ENCODE measurements at places on chromosomes 16 and 17.

GRCh38 chr16:56245197-56245596 is 53.9 kb downstream of the GNAO1 start:
- DNase-seq = no peak

DNA sequence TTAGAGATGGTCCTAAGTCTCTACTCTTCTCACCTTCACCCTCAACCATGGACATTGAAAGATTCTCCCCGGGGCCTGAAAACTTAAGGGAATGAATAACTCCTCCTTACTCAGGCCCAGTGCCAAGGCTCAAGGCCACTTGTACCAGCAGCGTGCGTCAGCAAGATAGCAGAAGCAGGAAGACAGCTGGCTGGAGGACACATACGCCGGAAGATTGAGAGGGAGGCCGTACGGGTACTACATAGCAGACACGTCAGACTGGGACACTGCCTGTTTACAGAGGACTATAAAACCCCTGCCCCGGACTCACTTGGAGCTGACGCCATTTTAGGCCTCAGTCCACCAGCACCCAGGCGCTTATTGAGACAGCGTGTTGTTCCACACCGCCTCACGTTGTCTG is 75.8 kb upstream of the MED13 start:
- no peak for DNase-seq

DNA sequence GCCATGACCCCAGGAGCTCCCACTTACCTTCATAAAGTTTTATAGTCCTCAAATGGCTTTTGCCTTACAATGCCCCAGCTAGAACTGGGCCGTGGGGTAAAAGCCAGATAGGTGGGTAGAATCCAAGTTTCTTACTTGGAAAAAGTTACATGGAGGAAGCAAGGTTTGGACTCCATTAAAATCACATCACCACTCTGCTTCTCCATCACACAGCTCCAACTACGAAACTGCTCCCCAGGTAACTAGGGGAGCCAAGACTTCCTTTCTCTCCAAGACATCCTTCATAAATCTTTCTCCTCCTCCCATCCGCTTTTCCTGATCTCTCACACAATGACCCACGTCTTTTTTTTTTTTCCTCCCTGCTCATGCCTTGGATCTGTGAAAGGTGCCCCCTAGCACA is 130.8 kb upstream of the RCVRN start:
- no peak for DNase-seq

DNA sequence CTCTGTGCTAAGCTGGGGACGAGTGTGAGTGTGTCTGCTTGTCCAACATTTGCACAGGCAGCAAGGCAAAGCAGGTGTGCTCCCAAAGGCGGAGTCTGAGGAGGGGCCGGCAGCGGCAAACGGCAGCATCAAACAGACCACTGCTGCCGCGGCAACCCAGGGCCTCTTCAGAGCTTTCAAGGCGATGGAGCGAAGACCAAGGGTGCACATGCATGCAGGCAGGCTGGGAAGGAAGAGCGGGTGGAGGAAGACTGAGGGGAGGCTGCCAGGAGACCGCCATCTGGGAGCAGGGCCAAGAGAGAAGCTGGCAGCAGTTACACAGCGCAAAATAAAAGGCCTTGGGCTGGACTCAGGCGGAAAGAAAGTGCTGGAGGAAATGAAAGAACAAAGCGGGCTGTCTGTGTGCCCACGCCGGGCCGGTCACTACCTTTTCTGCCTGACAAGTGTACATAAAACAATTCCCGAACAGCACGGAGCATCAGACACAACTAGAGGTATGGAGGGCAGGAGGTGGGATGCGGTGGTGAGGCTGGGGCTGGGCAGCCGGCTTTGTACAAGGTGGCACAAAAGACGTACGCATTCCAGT is 8.5 kb downstream of the TIMM22 start:
- DNase-seq = no peak

GRCh38 chr17:1744551-1745512 is 2.2 kb downstream of the SERPINF2 start:
- DNase-seq = no peak

DNA sequence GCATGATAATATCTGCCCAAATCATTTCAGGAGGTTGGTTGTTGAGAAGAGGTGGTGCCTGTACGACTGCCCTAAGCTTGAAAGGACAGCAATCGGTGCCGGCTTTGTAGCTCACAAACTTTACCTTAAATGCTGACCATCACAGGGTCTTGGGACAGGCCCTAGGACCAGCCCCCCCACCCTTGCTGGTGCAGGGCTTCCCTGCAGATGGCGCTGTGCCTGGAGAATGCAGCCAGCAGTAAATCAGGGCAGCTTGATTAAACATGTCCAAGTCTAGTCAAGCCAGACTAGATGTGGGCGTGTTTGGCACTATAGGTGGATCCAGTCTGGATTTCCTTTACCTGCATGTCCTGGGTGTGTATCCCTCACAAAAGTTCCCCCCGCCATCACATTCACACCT is 135.5 kb upstream of the CRHR1 start:
- no peak for DNase-seq
